Midbrain (tissue), 1 donor: ENCODE measurements at places on chromosomes 1 and 21.

GRCh38 chr1:26733982-26734381 is 38.2 kb downstream of the ARID1A start:
- no peak for DNase-seq

- DNase-seq = no peak
Measured at GRCh38 chr1:206559672-206559995, 52.3 kb downstream of the RASSF5 start.

DNA sequence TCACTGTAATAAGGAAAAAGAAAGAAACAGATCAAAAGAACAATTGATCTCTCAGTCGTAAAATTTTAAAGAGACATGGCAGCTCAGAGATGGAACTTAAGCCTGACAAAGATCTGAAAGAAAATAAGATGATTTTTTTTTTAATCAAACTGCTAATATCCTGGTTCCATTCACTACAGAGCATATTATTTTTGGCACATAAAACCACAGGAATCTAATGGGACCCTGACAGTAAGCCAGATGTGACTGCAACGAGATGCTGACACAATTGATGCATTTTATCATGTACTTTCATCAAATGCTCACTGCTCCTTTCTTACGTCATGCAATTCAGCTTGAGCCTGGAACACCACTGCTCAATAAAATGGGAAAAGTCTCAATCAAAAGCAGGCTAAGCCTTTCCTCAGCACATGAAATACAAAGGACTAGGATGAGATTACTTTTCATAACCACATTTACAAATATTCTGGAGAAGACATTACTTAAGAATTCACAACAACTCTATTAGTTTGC is 16.6 kb downstream of the GPATCH2 start:
- DNase-seq = no peak

- DNase-seq = no peak
Measured at GRCh38 chr1:2036287-2036686, 13.9 kb upstream of the PRKCZ start.

GRCh38 chr1:8587784-8588183 is 229.7 kb downstream of the RERE start:
- DNase-seq = no peak
